Urinary bladder (tissue), 4 donors: ENCODE measurements at places on chromosomes 6 and 20. TPM values are rescaled to one million over a fixed set of nuclear protein-coding genes. Genes with fewer than 3 reads are reported as not detected.

The PLCB4 gene
- 11.5 TPM for polyA plus RNA-seq

DNA sequence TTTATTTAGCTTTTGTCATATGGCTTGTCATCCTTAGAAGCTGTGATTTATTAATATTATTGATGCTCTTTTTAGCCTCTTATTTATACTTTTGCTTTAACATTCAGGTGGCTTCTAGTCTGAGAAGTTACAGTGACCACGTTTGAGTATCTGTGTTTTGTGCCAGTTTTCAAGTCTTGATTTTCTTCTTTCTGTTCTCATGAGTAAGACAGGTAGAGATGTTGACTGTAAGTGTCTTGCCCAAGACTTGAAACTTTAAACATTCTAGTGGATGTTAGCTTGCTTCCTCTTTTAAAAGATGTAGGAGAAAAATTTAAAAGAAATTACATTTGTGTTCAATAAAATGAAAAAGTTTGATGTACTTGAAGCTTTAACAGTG lies 122.6 kb downstream of the LRRC1 start:
- no peak for DNase-seq

The ATP9A gene
- polyA plus RNA-seq = 17.9 TPM

DNA sequence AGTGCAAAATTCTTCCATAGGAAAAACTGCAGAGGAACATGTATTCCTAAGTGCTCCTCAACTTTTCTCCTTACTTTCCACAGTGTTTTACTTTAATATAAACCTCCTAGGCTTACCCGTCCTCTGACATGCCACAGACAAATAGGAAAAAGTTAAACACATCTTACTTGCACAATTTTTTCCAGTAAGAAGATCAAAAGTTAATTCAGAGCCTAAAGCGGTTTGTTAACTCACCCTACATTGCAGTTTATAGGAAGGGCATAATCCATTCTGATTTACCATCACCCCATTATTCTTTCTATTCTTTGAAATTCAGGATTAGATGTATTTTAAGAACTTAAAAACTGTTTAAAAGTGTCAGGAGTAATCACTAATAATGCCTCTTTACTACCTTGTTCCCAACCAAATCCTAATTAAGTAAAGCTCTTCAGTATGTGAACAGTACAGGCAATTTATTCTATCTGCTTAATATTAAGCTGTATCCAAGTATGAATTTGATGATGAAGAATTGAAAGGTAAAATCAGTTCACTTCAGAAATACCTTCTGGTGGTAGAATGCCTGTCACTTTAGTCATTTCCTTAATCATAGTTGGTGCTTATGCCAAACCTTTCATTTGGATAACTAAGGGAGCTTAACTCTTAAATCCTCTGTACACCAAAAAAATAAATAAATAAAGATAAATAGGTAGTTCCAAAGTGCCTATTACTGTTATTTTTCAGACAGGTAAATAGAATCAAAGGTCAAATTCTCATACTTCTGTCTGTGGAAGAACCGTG lies 292.0 kb downstream of the ALDH8A1 start:
- no peak for DNase-seq

The C20orf141 gene
- polyA plus RNA-seq = not detected

The CLDN20 gene
- 0.06 TPM for polyA plus RNA-seq

DNA sequence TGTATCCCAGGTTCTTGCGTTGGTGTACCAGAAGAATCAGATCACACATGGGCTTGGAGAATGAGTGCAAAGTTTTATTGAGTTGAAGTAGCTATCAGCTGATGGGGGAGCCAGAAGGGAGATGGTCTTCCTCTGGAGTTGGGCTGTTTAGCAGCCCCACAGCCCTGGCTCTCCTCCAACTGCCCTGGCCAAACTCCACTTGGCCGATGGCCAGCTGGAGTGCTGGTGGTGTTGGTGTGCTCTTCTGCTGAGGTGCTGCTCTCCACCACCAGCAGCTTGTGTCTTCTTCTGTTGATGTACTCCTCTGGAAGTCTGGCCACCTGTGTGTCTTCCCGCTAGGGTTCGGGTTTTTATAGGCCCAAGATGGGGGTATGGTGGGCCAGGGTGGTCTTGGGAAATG lies 172.8 kb downstream of the TINAG start:
- DNase-seq = no peak

The RAD21L1 gene
- polyA plus RNA-seq = not detected

DNA sequence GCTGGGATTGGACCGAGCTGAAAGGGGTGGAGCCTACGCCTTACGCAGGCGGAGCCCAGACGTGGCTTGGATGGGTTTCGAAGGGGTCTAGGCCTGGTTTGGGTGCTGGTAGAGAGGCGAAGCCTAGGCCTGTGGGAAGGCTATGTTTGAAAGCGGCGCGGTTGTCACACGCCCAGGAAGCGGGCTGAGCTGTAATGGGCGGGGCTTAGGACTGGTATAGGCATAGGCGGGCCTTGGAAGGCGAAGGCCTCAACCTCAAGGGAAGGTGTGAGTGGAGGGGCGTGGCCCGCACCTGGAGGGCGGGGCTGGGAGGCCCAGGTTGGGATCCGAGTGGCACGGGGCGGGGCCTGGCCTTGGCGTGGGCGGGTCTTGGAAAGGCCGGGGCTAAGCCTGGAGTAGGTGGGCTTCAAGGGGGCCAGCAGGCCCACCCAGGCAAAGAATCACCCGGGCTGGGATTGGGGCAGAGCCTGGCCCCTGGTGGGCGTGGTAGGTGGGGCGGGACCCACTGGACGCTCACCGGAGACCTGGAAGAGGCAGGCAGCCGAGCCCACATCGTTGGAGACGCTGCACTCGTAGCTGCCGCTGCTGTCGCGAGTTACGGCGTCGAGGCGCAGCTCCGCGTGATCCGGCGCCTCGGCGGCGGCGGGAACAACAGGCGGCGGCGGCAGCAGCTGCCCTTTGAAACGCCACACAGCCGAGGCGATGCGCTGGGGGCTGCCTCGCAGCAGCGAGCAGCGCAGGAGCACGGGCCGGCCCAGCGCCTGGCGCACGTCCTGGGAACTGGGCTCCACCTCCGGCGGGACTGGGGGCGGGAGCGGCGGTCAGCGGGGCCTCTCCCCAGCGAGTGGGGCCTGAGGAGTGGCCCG lies 49.0 kb downstream of the MDGA1 start:
- DNase-seq = no peak

The MYLK2 gene
- not detected for polyA plus RNA-seq

GRCh38 chr6:120608826-120609225 lies 725.5 kb downstream of the TBC1D32 start:
- no peak for DNase-seq

GRCh38 chr6:14281811-14282660 lies 164.5 kb downstream of the CD83 start:
- DNase-seq = no peak

GRCh38 chr6:152748843-152749242 lies 1.8 kb upstream of the VIP start:
- DNase-seq = no peak

DNA sequence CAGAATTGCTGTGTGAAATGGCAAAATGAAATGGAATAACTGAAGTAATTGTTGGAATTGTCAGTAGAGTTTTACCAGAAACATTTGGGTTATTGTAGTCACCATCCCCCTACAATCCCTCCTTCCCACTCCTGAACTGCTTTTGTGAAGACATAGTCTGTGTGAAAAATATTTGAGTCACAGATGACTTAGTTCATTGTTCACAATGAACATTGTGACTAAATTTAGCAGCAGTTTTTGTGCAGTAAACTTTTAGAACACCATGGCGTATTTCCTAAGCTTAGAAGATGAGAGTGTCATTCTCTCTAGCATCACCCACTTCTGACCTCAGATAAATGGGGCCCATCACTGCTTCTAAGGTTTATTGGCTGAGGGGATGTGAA lies 11.0 kb downstream of the OTOR start:
- no peak for DNase-seq

The TFAP2D gene
- not detected for polyA plus RNA-seq
